M059J (cell line): ENCODE measurements at places on chromosomes 3 and 15.

DNA sequence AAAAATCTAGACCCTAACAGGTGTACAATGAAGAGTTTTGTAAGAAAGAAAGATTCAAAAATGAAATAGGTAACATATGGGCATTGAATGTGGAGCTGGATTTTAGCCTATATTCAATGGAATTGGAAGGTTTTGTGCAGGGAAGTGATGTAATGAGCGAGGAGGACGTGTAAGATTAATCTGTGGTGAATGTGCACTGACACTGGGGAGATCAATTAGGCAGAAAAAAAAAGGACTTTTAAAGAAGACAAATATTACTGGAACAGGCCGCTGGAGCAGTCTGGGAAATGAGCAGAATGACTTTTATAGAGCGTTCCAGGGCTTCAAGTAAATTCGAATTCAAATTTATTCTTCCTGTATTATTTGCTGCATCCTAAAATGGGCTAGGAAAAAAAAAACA lies 55.2 kb downstream of the PDIA5 start:
- no peak for DNase-seq

DNA sequence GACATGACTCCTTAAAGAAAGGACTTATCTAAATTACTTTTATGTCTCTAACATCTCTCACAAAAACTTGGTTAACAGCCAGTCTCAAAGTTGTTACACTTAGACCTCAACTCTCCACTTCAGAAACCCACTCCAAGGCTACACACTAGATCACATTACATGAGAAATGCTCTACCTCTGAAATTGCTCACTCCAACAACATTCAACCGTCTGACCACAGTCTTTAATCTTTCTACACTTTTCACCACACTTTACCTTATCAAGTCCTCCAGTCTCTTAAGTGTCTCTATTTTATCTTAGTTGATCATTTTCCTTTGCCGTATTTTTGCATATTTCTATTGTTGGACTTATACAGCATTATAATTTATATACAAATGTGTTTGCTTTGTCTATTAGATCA lies 5.8 kb downstream of the SLC12A6 start:
- DNase-seq, result no peak

GRCh38 chr3:39937874-39938273 lies 128.5 kb downstream of the MYRIP start:
- no peak for DNase-seq

DNA sequence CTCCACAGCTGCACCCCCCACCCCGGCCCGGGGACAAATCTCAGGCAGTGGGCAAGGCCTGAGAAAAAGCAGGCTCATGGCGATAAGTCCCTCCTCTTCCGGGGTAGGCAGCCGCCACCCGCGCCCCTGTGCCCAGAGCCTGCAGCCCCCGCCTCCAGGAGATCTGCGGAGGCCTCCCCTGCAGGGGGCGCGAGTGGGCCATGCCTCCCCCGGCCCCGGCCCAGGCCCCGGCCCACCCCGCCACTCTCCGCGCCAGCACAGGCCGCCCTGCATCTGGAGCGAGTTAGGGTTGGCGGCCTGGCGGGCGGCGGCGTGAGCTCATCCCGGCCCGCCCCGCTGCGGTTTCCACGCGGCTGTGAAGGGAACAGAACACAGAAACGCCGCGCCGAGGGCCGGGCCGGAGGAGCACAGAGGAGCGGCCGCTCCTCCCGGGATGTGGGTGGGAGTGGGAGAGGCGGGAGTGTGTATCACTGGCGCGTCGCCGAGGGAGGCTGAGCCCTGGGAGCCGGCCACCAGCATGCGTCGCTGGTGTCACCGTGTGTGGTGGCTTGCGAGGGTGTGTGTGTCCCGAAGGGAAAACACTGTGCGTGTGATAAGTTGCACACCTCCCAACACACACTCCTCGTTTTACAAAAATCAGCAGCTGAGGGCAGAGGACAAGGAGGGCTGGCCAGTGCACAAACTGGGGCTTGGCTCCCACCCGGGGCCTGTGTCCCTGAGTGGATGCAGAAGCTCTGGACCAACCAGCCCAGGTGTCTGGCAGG lies 17.2 kb downstream of the MYL3 start:
- DNase-seq, result peak; percentile 57

GRCh38 chr3:156606729-156607128 lies 51.8 kb upstream of the SSR3 start:
- DNase-seq, result peak; percentile 40

DNA sequence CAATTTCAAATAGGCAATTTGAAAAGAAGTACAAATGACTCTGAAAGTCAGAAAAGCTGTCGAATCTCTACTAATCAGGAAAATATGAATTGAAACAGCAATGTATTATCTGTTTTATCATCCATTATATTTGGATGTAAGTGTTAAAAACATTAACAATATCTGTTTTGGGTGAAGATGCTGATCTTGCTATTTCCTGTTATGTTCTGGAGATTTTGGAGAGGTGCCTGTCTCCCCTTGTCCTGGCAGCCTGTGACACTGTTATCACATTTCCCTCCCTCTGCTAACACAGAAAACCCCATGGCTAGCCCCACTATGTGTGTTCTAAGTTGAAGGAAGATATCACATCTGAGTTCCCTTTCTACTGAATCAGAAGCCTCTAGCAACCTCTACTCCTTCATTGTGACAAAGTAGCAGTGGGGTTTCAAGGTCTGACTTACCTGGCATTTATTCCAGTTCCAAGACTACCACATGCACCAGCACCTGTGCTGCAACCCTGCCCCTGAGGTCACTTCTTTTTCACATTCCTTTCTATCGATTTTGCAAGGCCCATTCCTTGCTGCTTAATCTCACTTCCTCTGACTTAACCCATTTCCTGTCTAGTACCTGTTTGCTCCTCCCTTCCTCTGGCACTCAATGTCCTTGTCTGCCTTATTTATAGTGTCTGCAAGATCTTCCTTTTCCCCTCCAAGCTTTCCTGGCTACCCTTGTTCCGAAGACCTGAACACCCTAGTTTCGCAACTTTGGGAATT lies 95.5 kb upstream of the COL8A1 start:
- DNase-seq, result peak; percentile 66

- DNase-seq, result no peak
Observed at GRCh38 chr3:171971919-171972514, 67.4 kb upstream of the FNDC3B start.

DNA sequence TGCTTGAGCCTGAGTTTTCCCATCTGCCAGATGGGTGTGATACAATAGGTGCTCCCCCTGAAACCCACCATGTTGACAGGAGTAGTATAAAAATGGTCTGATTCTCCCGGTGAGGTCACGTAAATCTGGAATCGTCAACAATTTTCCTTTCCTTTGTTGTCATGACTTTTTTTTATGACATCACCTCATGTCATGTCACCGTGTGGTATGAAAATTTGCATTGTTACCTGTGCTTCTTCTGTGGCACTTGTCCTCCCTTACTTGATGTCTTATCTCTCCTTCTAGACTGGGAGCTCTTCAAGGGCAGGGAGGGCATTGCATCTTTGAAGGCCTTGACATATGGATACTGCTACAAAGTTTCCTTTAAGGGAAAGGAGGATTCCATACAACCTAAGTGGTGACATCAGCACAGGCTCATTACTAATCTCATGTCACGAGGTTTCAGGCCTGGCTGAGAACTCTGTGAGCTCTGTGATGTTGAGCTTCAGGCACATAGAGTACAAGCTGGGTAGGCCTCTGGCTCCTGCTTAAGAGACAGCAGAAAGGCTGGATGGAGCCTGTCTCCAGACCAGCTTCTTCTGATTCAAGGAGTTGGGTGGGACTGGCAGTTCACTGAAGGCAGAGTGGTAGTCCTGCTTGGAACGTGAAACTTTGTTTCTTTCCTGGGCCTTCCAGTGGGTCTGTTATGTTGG lies 66.3 kb downstream of the LPP start:
- DNase-seq, result no peak

GRCh38 chr15:66646799-66647198 lies 55.2 kb upstream of the SMAD6 start:
- peak; percentile 10 for DNase-seq

DNA sequence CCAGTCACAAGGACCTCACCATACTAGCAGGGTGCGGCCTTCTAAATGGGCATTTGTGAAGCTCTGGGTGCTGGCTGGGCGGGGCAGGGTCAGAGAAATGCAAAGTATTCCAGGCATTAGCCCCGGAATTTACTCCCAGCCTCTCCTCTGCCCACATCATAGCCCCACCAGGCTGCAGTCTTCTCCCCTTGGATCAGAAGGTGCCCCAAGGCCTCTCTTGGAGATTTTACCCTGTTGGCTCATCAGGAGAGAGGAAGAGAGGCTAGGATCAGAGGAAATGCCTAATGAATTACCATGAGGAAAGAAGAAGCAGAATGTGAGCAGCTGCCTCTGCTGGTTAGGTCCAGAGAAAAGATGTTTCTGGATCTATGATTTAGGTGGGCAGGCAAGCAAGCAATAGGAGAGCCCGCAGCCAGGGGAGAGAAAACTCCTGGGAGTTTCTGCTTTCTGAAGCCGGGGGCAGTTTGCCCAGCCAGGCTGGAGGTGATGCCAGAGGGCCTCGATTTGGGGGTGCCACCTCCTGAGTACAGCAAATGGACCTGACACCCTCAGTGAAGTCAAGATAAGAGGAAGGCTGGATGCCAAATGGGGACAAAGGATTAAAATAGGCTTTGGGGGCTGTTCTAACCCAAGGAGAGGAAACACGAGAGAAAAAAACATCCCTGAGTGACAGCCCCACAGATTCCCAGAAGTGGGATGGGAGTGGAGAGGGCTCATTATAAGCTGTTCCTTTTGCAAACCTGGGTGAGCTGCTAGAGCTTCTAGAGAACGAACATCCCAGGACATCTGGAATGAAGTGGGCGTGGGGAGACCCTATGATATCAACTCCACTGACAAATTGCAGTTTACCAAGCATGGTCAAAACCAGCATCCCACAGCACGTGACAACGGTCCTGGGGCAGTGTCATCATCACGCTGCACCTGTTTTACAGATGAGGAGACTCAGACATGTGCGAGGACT lies 65.4 kb downstream of the BDH1 start:
- peak; percentile 96 for DNase-seq

- peak; percentile 88 for DNase-seq
Observed at GRCh38 chr15:98000249-98001203, 40.0 kb downstream of the ARRDC4 start.
